H9 (cell line): ENCODE measurements at places on chromosomes 16 and 17. TPM values are rescaled to one million over a fixed set of nuclear protein-coding genes. Genes with fewer than 3 reads are reported as not detected.

Gene EPX
- total RNA-seq: not detected in 2 replicates

Gene KRT33B
- not detected in 2 replicates for total RNA-seq

Gene RBL2
- total RNA-seq: 17.0 and 17.3 TPM in 2 replicates

Gene TTYH2
- 1.6 and 3.2 TPM in 2 replicates for total RNA-seq

Gene CD7
- total RNA-seq: 0.22 and 0.35 TPM in 2 replicates

DNA sequence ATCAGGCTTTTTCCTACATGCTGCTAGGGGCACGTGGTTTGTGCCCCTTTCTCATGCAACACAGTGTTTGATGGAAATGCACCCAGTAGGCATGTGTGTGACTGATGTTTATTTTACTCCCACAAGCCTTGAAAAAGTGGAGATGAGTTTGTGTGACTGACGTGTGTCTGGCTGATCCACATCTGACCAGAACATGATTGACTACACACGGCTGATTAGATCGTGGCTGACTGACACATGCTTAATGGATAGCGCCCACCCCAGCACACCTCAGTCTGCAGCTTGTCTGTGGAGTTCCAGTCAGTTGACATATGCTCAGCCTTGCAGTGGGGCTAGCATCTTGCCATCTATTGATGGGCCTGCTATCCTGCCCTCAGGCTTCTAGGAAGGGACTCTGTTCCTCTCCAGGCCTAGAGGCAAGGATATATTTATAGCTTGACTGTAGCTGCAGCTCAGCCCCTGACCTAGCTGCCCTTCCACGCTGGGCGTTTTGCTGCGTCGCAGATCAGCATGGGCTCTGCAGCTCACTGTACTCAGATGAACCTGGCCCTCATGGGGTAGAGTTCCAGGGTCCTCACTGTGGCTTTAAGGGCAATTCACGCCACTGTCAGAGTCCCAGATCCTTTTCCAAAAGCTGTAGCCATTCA, 112.3 kb downstream of the HS3ST2 start:
- no peak for DNase-seq
- no peaks in the 10 kb centered on the region for H3K4me1 ChIP-seq
- H3K4me3 ChIP-seq: no peak overlapping the region

DNA sequence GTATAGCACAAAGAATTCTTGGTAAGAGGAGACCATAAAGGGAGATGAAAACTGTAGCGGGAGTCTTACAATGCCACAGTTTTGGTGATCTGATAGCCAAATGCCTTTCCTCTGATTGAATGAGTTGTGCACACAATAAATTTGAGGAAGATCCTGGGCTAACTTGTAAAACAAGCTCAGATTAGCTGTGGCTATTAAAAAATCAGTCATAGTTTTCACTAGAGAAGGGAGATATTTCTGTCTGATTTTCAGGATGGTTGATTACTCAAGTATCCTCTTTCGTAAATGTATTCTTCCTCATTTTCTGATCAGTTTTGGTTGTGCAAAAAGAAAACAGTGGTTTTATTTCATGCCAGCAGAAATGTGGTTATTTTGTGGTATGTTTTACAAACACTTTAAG, 9.1 kb upstream of the METTL9 start:
- DNase-seq: no peak
- H3K27me3 ChIP-seq: no peaks in the 10 kb centered on the region
- no peak overlapping the region for H3K27ac ChIP-seq
- H3K4me3 ChIP-seq: no peak overlapping the region
- H3K4me1 ChIP-seq: no peaks in the 10 kb centered on the region
- H3K36me3 ChIP-seq: no peaks in the 10 kb centered on the region

Gene RHOT2
- 206 and 210 TPM in 2 replicates for total RNA-seq

DNA sequence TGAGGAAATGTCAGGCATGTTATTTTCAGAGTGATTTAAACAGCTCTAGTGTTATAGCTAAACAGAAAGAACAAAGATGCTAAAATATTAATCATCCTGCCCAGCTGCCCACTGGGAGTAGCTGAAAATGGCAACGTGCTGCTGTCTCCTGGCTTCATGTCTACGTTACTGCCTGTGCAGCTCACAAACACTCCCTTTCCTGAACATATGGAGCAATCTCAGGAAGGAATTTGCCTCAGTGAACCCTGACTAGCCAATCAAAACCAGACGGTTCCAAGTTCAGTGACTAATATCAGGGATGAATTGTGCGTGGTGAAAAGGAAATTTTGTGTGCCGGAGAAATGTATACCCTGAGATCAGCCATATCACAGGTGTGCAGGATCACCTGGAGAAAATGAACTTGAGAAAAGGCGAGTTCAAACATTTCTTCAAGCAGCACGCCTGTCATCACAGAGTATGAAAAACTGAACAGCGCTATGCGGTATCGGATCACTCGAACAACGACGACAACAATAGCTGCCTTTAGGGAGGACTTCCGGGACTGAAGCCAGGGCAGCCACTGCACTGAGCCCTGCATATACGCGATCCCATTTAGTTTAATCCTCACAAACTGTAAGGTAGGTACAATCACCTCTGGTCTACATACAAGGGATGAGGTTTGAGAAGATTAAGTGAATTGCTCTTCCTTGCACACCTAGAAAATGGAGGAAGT, 110.3 kb downstream of the STX8 start:
- peaks cover 4% of the 10 kb centered on the region; the same call in 1 of the 2 replicates for H3K4me1 ChIP-seq
- no peak overlapping the region for H3K27ac ChIP-seq
- DNase-seq: no peak
- no peaks in the 10 kb centered on the region for H3K27me3 ChIP-seq

DNA sequence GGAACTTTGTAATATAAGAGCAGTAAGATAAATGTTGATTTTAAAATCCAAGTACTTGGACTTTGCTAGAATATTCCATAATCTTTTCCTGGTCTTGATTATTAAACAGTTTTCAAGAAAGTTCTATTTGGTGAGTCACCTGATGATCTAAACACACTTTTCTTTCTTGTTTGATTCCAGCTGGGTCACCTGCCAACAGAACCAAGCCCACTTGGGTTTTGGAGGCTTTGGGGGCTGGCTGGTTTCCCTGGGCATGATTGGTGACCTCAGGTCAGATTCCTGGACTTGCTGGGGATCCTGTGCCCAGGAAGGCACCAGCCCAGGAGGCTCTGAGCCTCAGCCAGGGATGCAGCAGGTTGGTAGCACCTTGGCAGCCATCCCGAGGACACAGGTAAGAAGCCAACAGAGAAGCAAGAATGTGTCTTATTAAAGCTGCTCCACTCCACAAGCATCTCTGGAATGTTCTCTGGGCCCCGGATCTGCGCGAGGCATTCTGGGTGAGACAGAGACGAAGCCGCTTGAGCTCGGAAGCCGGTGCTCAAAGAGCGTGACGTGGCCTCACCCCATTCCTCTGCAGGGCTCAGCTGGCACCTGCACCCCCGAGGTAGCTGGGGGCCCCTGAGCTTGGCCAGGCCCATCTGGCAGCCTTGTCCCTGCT, 3.1 kb upstream of the TEX19 start:
- H3K27ac ChIP-seq: no peak overlapping the region
- H3K27me3 ChIP-seq: no peaks in the 10 kb centered on the region
- peaks cover 2% of the 10 kb centered on the region; the same call in 1 of the 2 replicates for H3K4me1 ChIP-seq
- no peak overlapping the region for H3K4me3 ChIP-seq

DNA sequence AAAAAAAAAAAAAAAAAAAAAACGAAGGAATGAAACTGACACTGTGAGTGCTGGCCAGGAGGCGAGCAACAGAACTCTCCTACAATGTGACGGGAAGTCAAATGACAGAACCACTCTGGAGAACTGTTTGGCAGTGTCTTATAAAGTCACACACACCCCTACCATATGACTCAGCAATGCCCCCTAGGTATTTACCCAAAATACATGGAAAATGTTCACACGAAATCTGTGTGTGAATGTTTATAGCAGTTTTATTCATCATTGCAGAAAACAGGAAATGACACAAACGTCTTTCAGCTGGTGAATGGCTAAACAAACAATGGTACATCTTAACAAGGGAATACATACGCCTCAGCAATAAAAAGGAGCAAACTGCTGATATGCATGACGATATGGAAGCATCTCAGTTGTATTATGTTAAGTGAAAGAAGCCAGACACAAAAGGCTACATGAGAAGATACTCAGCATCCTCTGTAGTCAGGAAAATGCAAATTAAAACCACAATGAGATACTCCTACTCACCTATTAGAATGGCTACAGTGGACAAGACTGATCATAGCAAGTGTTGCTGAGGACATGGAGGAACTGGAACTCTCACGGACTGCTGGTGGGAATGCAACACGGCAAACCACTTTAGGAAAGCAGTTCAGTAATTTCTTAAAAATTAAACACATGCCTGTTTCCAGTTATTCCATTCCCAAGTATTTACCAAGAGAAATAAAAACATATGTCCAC, 74.7 kb downstream of the TBC1D16 start:
- H3K27ac ChIP-seq: no peak overlapping the region
- no peak for DNase-seq
- no peaks in the 10 kb centered on the region for H3K4me1 ChIP-seq
- H3K27me3 ChIP-seq: no peaks in the 10 kb centered on the region
- peaks cover 25% of the 10 kb centered on the region for H3K36me3 ChIP-seq

DNA sequence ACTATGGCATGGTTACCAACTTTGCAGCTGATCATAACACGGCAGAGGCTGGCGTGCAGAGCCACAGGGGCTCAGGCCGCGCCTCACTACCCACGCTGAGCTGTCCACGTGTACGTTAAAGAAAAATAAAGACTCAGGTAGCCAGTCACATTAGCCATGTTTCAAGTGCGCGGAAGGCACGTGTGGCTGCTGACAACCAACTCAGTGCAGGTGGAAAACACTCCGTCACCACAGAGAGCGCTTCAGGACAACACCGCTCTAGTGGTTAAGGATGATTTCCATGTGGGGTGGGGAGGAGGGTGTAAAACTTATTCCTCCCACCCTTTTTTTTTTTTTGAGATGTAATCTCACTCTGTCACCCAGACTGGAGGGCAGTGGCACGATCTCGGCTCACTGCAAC, 33.8 kb downstream of the ZCCHC14 start:
- H3K27me3 ChIP-seq: no peaks in the 10 kb centered on the region
- H3K4me3 ChIP-seq: no peak overlapping the region
- DNase-seq: no peak
- peaks cover 33% of the 10 kb centered on the region for H3K36me3 ChIP-seq
- no peak overlapping the region for H3K27ac ChIP-seq
- H3K4me1 ChIP-seq: no peaks in the 10 kb centered on the region
